ACHN (cell line): ENCODE measurements at places on chromosomes 7 and 10.

- peak; percentile 89 for DNase-seq
Observed at GRCh38 chr7:46257761-46258448, 336.8 kb upstream of the IGFBP3 start.

- DNase-seq: peak; percentile 67
Observed at GRCh38 chr7:26199301-26200037, 1.1 kb downstream of the HNRNPA2B1 start.

GRCh38 chr7:47901542-47901941 lies 46.7 kb downstream of the PKD1L1 start:
- DNase-seq: peak; percentile 30

DNA sequence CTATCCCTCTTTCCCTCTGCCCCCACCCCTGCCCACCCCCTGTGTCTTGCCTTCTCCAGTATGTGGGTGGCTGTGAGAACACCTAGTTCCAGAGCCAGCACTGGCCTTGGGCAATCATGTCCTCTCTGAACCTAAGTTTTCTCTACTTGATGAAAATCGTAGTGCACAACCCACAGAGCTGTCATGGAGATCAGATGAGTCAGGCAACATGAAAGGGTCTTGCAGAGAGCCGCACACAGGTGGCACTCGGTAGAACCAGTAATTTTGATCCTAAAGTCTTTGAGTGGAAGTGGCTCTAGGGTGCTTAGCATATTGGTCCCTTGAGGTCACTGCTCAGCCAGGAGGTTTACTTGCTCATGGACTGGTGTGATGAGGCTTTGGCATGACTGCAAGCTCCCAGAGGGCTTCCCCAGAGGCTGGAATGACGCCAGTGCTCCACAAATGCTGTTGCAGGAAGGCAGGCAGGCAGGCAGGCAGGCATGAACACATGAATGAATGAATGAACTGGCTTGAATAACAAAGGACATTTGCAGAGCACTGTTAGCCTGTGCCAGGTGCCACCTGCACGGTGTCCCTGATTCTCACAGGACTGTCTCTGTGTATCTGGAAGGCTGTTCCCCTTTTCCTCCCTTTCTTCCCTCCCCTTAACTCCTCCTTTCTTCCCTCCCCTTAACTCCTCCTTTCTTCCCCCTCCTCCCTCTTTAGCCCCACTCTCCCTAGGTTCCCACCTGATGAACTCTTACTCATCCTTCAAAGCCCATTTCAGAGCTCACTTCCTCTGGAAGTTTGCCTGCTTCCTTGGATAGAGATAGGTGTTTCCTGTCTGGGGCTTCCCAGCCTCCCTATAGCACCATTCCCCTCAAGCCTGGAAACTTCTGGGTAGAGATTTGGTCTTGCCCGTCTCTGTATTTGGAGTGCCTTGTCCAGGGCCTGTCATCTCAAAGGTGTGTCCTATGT lies 27.2 kb upstream of the CTBP2 start:
- DNase-seq: no peak

GRCh38 chr7:70188901-70189650 lies 590.8 kb downstream of the AUTS2 start:
- no peak for DNase-seq

DNA sequence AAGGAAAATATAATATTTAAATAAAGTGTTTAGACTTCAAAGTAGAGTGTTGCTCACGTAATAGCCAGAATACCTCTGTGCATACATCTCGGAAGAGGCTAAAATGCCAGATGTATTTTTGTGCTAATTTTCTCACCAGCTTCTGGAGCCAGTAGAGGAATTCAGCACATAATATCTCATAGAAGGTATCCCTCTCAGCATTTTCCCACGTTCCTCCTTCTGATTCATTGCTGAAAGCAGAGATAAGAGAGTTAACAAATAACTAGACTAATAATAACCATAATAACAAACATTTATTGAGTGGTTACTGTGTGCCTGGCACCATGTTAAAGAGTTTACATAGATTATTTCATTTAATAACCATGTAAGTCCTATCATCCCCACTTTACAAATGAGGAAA lies 123.6 kb downstream of the VTI1A start:
- no peak for DNase-seq

DNA sequence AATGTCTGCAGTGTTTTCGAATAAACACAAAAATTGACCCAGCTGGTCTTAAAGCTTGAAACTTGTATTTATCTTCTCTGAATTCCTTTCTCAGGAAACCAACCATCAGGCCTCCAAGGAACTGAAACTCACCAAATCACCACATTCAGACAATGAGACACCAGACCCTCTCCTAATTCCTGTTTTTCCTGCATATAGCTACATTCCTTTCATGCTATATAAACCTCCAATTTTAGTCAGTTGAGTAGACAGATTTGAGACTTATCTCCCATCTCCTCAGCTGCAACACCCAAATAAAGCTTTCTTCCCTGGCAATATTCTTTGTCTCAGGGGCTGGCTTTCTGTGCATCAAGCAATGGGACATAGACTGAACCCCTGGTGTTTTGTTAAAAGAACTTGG lies 317.0 kb downstream of the CACNA2D1 start:
- DNase-seq: no peak

DNA sequence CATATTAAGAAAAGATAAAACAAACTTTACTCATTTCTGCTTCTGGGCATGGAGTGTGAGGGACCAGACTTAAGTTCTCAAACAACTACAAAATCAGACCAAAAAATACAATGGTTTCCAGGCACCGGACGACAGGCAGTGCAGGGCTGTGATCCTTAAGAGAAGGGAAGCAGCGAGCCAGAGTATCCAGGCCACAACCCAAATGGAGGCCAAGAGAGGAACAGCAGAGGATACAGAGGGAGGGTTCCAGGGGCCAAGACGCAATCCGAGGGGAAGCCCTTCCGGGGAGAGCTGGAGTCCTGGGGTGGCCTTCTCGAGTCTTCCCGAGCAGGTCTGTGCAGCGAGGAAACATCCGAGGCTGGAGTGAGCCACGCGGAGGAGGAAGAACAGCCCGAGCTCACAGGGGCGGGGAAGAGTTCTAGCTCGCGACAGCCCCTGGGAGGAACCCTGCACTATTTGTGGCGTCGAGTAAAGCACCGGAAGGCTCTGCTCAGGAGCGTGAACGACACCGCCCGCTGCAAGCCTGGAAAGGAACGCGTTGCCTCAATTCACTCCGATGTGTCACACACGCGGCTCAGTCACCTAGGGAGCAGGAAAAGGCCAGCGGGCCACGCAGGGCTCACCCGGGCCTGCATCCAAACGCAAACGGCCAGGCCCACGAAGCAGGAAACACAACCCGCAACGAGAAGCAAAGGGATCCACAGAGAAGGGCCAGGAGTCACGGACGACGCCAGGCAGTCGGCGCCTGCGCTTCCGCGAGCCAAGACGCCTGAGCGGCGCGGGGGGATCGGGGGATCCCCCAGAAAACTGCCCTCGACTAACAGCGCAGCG lies 933 bp upstream of the RNF32 start:
- DNase-seq: peak; percentile 38

DNA sequence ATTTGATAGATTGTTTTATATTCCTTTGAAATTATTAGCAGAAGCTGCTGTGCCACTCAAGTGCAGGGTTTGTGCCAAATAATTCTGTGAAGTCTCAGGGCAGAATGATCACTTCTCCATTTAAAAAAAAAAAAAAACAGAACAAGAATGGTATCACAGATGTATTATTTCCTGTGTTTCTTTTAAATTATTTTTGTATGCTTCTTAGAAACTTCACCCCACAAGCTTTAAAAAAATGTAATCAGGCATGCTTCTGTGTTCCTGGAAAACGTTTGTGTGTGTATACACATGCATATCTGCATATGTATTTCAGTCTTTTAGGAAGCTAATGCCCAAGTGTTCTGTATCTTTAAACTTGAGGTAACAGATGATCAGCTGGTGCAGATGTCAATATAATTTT lies 6.3 kb upstream of the CD36 start:
- DNase-seq: no peak

GRCh38 chr10:34988397-34989067 lies 101.6 kb downstream of the CUL2 start:
- DNase-seq: no peak

- DNase-seq: no peak
Observed at GRCh38 chr7:137975221-137975620, 26.7 kb downstream of the CREB3L2 start.

DNA sequence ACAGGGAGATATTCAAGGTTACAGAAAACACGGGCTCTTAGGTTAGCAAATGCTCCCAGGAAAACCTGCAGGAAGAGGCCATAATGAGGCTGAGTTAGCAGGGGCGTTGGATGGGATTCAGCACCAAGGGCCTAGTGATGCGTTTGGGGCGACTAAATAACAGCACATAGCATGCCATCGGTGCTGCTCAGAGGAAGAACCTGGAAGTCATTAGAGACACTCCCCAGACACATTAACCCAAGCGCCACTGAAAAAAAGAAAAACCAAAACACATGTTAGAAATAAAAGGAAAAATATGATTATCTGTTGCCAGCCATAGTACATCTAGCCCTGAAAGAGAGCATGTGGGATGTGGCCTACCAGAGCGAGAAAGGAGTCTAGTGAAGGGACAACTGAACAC lies 28.8 kb upstream of the OPALIN start:
- no peak for DNase-seq

DNA sequence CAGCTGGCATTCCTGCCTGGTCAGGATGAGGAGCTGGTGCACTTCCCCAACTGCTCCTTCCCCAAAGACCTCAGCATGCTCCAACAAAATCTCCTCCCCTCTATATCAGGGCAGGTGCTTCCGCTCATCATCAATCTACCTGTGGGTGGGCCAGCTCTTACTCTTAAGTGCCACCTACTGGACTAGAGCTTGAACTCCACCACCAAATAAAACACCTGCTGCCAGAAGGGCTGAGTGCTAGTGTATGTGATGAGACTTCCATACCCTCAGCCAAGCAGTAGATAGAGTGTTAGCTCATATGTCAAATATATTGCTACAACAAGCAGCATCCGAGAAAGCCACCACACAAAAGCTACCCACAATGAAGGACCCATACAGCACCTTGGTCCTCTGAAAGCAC lies 264.3 kb downstream of the RNLS start:
- DNase-seq: peak; percentile 27

- no peak for DNase-seq
Observed at GRCh38 chr7:200290-200689, 7.9 kb downstream of the FAM20C start.

- no peak for DNase-seq
Observed at GRCh38 chr10:21807180-21807579, 196.3 kb downstream of the DNAJC1 start.

GRCh38 chr10:16529853-16530252 lies 8.2 kb upstream of the C1QL3 start:
- no peak for DNase-seq

GRCh38 chr7:80806663-80807062 lies 112.2 kb downstream of the SEMA3C start:
- DNase-seq: no peak

DNA sequence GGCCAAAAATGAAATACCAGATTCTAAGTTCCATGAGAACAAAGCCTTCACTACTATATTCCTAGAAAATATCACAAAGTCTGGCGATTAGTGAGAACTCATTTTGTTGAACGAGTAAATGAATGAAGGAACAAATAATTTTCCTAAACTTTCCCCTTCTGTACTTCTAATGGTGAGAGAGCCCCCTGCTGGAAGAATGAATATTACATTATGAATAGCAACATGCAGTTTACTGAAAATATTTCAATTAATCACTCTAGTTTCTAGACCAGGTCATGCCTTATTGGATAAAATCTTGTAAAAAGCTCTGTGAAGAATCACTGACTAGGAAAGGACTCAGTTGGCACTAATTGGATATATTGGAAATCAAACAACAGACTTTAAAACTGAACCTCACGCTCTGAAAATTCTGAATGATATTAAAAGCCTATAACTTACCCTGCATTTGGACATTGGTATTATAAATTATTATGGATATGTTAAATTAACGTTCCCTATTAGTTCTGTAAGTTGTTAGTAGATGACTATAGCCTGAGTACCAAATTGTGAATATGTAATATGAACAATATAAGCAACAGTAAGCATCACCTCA lies 32.4 kb upstream of the MTPN start:
- DNase-seq: peak; percentile 72

DNA sequence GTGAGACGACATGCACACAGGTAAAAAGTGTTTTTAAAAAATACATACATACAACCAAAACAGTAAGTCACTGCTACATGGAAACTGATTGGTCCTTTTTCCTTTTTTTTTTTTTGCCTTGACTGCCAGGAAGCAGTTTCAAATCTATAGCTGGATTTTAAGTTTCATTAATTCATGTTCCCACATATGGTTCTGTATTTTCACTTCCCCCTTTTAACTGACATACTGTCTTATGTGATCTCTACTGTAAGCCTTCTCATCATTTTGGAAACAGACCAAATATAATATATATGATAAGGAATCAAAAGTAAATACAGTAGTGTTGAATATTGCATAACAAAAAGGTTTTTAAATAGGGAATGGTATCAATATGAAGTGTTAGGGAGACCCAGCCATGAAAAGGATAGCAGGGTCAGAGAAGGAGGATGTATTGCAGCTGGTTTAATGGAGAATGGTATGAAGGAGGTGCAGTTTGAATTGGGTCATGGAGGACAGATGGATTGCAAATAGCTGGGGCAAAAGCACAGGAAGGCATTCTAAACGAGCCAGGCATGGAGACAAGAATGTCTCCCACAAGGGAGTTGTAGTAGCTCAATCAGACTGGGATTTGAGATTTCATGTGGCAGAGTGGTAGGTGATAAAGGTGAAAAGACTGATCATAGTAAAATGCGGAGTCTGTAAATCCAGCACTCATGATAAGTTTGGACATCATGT lies 5.4 kb downstream of the CAV1 start:
- no peak for DNase-seq

GRCh38 chr10:122454071-122454470 lies 382 bp upstream of the ARMS2 start:
- no peak for DNase-seq

GRCh38 chr10:14270370-14270769 lies 60.4 kb downstream of the FRMD4A start:
- no peak for DNase-seq

GRCh38 chr7:67413670-67414069 lies 417.0 kb downstream of the TYW1 start:
- no peak for DNase-seq

DNA sequence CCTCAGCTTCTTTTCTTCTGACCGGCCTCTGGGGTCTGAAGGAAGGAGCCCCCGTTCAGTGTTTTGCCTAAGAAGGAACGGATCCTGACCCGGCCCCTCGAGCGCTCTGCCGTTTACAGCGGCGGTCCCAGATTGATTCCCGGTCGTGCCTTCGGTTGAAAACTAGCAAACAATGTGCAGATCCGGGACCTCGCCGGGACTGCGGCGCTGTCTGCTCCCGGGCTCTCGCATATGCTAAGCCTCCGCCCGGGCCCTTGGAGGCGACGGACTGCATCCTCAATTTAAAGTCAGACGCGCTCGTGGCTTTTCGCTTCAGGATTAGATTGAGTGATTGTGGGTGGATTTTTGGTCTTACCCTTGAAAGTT lies 559 bp downstream of the DBF4 start:
- peak; percentile 79 for DNase-seq

DNA sequence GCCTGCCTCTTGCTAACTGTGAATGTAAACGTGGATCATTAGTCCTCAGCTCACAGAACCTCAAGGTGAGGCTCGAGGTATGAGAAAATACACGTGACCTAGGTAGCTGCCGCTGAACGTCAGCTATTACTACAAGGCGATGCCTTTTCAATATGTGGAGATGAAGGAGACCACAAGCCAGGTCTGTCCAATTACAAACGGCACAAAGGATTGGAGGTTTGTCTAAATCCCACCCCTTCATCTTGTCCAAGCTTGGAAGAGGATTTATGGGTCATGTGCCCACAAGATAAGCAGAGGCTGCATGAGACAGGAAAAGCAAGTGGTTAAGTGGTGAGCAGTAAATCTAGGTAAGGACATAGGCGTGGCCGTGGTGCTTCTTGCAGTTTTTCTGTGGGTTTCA lies 3.4 kb downstream of the H2BK1 start:
- DNase-seq: no peak

- no peak for DNase-seq
Observed at GRCh38 chr7:123314886-123315285, 115.1 kb upstream of the SLC13A1 start.
